ENCODE measurements at places on chromosomes 6 and 20.

GRCh38 chr6:1247056-1247455, 64.8 kb upstream of the FOXQ1 start:
- no peak for DNase-seq

GRCh38 chr6:137944793-137945498, 77.9 kb downstream of the TNFAIP3 start:
- no peak for DNase-seq

- DNase-seq: no peak
Observed at GRCh38 chr6:23712756-23713155, 413.3 kb upstream of the NRSN1 start.

DNA sequence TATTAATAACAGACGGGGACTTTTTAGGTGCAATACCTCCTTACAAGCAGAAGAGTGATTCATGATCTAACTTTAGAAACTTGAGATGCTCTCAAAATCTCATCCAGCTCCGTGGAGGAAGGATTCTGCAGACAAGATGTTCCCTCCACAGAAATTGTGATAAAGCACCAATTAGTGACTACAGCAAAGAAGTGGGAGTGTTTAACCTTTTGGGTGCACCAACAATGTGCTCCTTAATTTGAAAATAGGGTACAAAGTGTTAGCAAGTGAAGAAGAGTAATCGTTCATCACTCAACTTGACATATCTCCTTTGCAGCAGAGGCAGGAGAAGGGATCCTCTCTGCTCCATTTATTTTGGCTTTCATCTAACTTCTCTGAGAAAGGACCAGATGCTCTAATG, 22.8 kb upstream of the SCP2D1 start:
- no peak for DNase-seq

DNA sequence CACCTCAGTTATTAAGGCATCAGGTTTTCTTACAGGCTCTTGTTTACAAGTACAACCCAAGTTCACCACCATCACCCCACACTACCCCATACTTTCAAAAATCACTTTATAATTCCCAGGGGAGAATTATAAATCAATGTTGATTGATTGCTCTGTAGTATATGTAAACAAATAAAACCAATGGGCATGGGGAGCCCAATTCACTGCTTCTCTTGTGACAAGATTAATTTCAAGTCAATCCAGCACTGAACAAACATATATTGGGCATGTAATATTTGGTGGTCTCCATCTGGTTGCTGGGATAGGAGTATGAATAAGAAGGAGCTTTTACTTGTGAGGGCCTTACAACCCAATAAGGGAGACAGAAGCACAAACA, 95.8 kb downstream of the CLVS2 start:
- DNase-seq: no peak

GRCh38 chr20:20367575-20368417, at the start of gene INSM1:
Gene INSM1, plus strand, starts transcription at chr20:20368104. Its CDS starts 164 bp downstream, at chr20:20368268.
- no peak for DNase-seq

- no peak for DNase-seq
Observed at GRCh38 chr20:37971561-37972127, 61.6 kb downstream of the TTI1 start.

DNA sequence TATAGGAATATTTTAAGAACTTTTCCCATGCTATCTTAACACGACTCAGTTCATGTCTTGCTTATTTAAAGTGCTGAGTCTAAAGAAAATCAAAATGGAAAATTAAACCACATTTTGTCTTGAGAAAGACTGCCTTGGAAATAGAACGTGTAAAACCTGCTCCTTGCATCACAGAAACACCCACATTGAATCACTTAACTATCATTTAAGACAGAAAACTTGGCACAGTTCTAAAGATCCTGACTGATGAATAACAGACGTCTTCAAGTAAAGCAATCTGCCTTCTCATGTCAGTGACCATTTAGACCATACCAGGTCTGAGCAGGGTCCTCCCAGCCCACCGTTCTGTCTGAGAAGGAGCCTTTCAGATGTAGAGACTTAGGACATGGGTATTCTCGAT, 7.4 kb downstream of the PERP start:
- DNase-seq: no peak

DNA sequence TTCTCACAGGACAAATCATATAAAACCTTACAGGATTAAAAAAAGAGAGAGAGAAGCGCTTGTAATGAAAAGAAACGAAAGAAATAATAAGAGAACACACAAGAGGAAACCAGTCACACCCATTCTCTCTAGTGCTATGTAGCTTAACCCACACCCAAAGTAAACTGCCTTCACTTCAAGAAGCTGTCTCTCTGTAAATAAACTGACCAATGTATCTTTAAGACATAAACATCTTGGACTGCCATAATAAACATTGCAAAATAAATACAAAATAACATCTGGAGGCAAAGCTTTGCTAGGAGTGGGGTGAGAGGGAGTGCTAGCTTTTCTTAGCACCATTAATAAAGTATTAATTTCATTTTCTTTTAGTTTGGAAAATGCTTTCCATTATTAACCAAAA, 61.6 kb upstream of the RNF146 start:
- DNase-seq: no peak

- DNase-seq: no peak
Observed at GRCh38 chr6:36840432-36841403, 1.5 kb upstream of the CPNE5 start.

DNA sequence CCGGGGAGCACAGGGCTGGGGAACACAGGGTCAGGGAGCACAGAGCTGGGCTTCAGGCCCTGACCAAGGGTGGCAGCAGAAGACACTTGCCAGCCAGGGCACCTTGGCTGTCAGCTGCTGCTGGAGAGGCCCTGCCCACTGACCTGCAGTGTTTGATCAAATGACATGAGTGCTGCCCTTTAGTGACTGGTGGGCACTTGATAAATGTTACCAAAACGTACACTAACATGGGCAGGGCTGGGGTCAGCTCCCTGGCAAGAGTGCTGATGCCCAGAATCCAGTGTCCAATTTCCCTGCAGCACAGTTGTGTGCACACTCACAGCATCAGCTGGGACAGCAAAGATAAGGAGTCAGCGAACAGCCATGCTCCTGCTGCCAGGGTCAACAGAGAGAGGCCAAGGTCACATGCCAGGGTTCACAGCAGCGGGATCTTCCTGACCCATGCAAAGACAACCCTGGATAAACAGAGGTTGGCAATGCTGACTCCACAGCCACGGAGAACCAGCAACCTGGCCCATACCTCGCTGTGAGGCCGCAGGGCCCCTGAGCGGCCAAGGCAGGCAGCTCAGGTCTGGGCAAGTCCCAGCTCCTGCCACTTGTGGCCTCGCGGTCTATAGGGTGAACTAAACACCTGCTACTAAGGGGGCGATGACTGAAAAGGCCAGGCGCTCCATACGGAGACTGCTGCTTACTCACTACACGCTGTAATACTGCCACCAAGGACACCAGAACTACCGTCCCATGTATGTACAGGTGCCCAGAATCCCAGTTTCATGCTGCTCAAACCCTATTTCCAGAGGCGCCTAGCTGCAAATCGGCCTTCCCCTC, 46.3 kb downstream of the NINL start:
- DNase-seq: no peak

DNA sequence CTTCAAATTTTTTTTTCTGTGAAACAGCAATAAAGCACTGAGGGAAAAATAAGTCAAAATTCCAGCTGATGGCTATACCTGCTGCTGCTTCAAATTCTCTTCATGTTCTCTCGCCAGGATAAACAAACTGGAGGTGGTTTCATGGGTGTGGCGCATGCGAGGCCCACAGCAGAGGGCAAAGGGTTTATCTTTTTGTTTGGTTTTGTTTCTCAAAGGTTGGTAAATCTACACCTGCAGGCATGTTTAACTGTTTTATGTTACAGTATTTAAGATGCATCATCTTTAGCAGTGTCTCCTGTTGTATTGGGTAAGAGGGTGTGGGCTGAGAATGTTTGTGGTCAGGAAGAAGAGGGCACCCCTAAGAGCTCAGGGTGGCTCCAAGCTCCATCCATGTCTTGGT, 342.2 kb downstream of the CDH26 start:
- DNase-seq: no peak

DNA sequence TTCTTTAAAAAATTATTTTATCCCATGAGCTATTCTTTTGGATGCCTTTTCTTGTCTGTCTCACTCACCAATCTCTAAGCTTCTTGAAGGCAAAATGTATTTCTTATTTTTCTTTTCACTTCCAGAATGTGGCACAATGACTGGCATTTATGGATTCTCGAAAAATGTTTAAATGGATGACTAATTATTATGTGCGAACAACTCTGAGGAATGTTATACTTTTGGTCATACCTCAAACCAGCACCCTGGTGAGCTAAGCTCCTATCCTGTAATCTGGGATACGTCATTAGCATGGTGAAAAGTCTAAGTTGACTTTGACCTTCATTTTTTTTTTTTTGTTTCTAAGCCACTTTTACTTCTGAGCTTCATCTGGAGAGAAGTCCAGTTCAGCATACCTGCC, 214.0 kb upstream of the CEP162 start:
- no peak for DNase-seq

GRCh38 chr6:52839124-52840055, 1.2 kb downstream of the GSTA5 start:
- DNase-seq: peak; percentile 11

GRCh38 chr6:148379966-148380713, 37.5 kb downstream of the SASH1 start:
- no peak for DNase-seq

DNA sequence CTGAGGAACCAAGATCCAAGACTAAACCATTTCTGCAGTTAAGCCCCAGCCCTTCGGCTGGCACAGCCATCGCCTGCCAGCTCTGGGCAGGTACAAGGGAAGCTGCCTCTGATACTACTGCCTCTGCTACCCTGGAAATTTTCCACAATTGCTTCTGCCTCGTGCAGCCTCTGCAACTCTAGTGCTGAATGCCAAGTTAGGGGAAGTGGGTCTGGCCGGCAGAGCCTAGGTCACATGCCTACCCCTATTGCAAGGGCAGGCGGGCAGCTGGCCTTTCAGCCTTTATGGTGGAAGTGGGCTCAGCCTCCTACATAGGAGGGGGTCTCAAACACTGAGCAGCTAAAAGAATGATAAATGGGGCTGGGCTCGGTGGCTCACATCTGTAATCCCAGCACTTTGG, 44.5 kb upstream of the TULP1 start:
- no peak for DNase-seq

DNA sequence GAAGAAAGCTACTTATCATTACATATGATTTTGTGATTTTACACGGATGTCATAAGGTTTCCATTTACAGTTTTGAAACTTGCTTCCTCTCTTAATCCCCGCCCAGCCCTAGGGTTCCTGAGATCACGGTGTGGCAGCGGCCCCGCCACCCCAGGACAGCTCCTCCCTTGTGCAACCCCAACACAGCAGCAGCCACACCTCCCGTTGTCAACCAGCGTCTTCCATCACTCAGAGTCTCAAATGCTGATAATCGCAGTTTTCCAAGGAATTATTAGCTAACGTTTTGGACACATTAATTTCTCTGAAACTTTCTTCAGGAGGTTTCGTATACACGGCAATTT, 204.8 kb downstream of the THBS2 start:
- no peak for DNase-seq

- DNase-seq: no peak
Observed at GRCh38 chr6:138862456-138862855, 66.6 kb downstream of the ECT2L start.

DNA sequence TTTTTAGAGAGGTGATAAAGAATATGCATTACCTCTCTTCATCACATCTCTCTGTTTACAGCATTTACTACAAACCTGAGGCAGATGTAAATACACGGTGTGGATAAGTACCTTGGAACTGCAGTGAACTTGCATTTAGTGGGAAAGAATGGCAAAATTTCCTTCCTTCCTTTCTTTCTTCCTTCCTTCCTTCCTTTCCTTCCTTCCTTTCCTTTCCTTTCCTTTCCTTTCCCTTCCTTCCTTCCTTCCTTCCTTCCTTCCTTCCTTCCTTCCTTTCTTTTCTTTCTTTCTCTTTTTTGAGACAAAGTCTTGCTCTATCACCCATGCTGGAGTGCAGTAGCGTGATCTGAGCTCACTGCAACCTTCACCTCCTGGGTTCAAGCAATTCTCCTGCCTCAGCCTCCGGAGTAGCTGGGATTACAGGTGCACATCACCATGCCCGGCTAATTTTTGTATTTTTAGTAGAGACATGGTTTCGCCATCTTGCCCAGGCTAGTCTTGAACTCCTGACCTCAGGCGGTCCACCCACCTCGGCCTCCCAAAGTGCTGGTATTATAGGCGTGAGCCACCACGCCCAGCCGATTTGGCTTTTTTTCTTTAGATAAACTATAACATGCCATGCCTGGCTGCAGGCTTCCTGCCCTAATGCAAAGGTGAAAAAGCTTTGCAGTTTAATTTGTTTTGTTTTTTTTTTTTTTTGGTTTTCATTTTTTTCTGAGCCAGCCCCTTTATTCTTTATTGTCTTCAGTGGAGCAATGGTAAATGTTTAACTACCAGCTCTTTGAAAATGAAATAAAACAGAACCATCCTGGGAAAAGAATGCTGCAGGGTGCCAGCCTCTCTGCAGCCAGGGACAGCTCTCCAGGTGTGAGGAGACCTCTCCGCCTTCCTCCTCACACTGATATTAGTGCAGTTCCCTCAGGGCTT, 64.2 kb upstream of the NEDD9 start:
- DNase-seq: no peak

DNA sequence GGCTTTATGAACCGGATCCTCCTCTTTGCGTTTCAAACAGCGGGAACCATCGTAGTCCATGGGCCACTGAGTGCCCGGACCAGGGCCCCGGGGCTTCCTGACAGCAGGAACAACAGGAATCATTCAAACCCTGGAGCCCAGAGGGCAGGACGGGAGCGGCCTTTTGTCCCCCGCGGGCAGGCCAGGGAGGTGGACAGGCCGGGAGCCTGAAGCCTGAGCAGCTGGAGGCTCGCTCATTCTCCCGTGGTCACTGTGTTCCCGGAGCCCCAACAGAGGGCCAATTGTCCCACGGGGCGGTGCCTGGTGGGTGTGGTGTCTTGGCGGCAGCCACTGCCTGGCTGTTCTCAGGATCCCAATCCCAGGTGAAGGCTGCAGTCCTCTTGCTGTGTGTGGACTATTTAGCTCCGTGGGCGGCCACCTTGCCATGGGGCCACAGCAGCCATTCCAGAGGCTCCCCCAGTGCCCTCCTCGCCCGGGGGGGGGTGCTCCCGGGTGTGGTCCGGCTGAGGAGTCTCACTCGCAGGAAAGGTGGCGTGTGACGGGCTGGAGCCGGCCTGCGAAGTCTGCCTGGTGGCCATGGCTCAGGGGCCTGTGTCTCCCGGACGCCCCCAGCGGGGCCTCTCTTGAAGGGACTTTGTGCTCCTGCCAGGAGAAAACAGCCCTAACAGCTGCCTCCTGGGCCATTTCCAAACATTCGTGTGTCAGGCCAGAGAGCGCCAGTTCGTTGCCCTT, 77.2 kb upstream of the BHLHE23 start:
- DNase-seq: no peak

GRCh38 chr20:1334370-1334731, 5.4 kb upstream of the SDCBP2 start:
- no peak for DNase-seq

GRCh38 chr6:90000864-90001731, 106.8 kb downstream of the GJA10 start:
- no peak for DNase-seq

- DNase-seq: no peak
Observed at GRCh38 chr6:78324213-78324612, 543.1 kb upstream of the IRAK1BP1 start.

GRCh38 chr20:56608376-56608775, 20.7 kb upstream of the TFAP2C start:
- no peak for DNase-seq

Measured in effector memory CD4-positive, alpha-beta T cell (primary cell).